ENCODE measurements at places on chromosomes 3 and 15. TPM values are rescaled to one million over a fixed set of nuclear protein-coding genes. Genes with fewer than 3 reads are reported as not detected.
A peak's percentile ranks its signal among the peaks of the same experiment; 100 is the strongest.

GRCh38 chr3:105553851-105554250 lies 187.1 kb downstream of the ALCAM start:
- no peaks in the 10 kb centered on the region for H3K4me1 ChIP-seq
- no peak for DNase-seq
- H3K27ac ChIP-seq, result no peak overlapping the region
- no peaks in the 10 kb centered on the region for H3K27me3 ChIP-seq
- H3K4me3 ChIP-seq, result no peak overlapping the region

DNA sequence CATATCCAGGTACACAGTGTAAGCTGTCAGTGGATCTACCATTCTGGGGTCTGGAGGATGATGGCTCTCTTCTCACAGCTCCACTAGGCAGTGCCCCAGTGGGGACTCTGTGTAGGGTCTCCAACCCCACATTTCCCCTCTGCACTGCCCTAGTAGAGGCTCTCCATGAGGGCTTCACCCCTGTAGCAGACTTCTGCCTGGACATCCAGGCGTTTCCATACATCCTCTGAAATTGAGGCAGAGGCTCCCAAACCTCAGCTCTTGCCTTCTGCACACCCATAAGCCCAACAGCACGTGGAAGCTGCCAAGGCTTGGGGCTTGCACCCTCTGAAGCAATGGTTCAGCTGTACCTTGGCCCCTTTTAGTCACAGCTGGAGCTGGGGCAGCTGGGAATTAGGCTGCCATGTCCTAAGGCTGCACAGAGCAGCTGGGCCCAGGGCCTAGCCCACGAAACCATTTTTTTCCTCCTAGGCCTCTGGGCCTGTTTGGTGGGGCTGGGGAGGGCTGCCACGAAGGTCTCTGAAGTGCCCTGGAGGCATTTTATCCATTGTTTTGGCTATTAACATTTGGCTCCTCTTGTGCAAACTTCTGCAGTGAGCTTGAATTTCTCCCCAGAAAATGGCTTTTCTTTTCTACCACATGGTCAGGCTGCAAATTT lies 65.5 kb upstream of the FILIP1L start:
- H3K4me3 ChIP-seq, result no peak overlapping the region
- no peaks in the 10 kb centered on the region for H3K36me3 ChIP-seq
- no peaks in the 10 kb centered on the region for H3K4me1 ChIP-seq
- DNase-seq, result no peak

Gene DUOX2
- under 0.01 TPM for total RNA-seq

Gene C3orf62
- 9.0 TPM for total RNA-seq

- no peaks in the 10 kb centered on the region for H3K4me1 ChIP-seq
- H3K27me3 ChIP-seq, result no peaks in the 10 kb centered on the region
- no peak overlapping the region for H3K4me3 ChIP-seq
- no peaks in the 10 kb centered on the region for H3K36me3 ChIP-seq
- DNase-seq, result no peak
Measured at GRCh38 chr3:123843668-123844067, 40.5 kb downstream of the MYLK start.

GRCh38 chr3:135740211-135740610 lies 225.3 kb upstream of the PPP2R3A start:
- H3K36me3 ChIP-seq, result no peaks in the 10 kb centered on the region
- no peaks in the 10 kb centered on the region for H3K27me3 ChIP-seq
- no peaks in the 10 kb centered on the region for H3K4me1 ChIP-seq
- no peak overlapping the region for H3K27ac ChIP-seq
- DNase-seq, result no peak

DNA sequence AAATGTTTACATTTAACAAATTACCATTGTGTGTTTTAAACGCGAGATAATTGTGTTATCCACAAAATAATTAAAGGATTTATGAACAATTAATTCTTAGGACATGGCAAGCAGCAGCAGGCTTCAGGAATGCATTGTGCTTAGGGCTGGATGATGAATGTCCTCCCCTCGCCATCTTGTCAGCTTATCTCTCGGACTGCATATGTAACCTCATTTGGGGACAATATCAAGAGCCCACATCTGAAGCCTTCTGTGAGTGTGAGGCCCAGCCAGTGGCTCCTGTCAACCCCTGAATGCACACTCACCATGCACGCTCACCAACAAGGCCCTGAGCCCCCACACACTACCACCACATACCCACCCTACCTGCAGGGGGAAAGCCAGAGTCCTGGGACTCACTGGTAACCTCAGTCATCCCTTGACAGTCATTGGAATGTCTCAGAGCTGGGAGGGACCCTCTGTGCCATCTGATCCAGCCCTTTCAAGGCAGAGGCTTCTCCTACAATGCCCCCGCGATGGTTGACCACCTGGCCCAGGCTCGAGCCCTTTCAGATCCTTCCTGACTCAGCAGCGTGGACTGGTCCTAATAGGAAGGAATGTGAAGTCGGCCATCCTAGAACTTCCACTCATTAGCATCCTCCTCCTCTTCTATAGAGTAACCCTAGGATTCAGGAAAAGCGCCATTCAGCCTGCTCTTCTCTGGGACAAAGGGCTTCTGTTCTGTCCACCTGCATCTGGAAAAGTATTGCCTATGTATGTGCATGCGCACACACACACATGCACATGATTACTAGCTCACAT lies 38.2 kb downstream of the MRPL46 start:
- no peaks in the 10 kb centered on the region for H3K4me1 ChIP-seq
- H3K27me3 ChIP-seq, result no peaks in the 10 kb centered on the region
- H3K4me3 ChIP-seq, result no peak overlapping the region
- no peak for DNase-seq
- H3K36me3 ChIP-seq, result no peaks in the 10 kb centered on the region
- H3K27ac ChIP-seq, result no peak overlapping the region

DNA sequence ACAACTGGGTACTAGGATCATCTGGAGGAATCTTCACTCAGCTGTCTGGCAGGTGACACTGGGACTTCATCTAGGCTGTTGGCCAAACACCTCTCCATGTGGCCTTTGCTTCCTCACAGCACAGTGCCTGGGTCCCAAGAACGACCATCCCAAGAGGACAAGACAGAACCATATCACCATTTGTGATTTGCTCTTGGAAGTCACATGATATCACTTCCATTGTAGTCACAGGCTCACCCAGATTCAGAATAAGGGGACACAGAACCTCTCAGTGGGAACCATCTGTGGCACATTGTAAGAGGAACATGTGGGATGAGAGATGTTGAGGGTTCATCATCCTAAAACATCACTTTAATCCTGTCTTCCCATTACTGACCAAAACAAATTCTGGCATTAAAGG lies 1.9 kb upstream of the PSMA4 start:
- H3K27ac ChIP-seq, result no peak overlapping the region
- H3K4me3 ChIP-seq, result no peak overlapping the region
- no peaks in the 10 kb centered on the region for H3K36me3 ChIP-seq
- no peaks in the 10 kb centered on the region for H3K4me1 ChIP-seq
- DNase-seq, result no peak

GRCh38 chr3:151236736-151237135 lies 33.7 kb upstream of the GPR171 start:
- H3K4me1 ChIP-seq, result no peaks in the 10 kb centered on the region
- no peaks in the 10 kb centered on the region for H3K27me3 ChIP-seq
- no peaks in the 10 kb centered on the region for H3K36me3 ChIP-seq
- peak overlapping the region; percentile 28 for H3K27ac ChIP-seq
- H3K4me3 ChIP-seq, result no peak overlapping the region

GRCh38 chr15:51155016-51155580 lies 60.4 kb upstream of the TNFAIP8L3 start:
- no peaks in the 10 kb centered on the region for H3K27me3 ChIP-seq
- no peak overlapping the region for H3K4me3 ChIP-seq
- DNase-seq, result no peak
- no peaks in the 10 kb centered on the region for H3K36me3 ChIP-seq
- no peaks in the 10 kb centered on the region for H3K4me1 ChIP-seq

DNA sequence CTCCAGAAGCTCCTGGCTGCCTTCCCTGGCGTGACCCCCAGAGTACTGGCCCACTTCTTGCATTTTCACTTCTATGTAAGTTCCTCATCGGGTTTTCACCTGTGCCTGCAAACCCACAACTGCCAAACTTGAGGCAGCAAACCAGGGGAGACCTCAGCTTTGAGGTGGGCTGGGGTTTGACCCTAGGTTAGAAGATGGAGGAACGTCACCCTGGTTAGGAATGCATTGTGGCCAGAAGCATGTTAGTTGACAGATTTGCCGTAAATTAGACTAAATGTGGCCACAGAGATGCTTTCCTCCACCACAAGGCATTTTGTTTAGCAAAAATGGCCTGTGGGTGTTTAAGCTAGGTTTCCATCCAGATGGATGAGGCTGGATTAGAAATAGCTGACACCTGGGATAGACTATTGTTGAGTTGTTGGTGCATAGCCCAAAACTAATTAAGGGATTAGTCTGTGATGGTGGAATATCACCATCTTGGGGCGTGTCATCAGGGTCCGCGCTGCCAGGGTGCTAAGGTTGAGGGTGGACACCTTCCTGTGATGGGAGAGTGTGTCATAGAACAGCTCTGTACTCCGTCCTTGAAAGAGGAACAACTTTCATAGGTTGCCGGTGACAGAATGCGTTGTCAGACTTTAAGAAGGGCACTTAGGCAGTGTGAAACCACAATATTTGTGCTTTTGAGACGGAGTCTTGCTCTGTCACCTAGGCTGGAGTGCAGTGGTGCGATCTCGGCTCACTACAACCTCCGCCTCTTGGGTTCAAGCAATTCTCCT lies 3.6 kb downstream of the NISCH start:
- H3K4me3 ChIP-seq, result no peak overlapping the region
- H3K27me3 ChIP-seq, result no peaks in the 10 kb centered on the region
- H3K4me1 ChIP-seq, result no peaks in the 10 kb centered on the region
- no peak for DNase-seq
- H3K36me3 ChIP-seq, result no peaks in the 10 kb centered on the region

DNA sequence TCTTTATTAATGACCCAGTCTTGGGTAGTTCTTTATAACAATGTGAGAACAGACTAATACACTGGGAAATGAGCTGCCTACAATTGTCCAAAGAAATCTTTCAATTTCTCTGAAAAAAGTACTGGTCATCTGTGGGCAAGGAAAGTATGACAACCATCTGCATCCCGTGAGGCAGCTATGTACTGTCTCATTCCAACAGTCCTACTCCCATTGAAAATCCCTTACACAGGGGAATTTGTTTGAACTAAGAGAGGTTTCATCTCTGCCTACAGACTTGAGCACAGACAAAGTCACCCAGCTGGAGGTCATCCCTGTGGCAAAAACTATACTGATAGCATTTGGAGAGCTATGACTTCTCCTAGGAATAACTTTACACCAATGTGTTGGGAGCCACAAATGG lies 27.1 kb downstream of the SHC4 start:
- no peak overlapping the region for H3K4me3 ChIP-seq
- H3K4me1 ChIP-seq, result no peaks in the 10 kb centered on the region
- no peak overlapping the region for H3K27ac ChIP-seq
- H3K27me3 ChIP-seq, result no peaks in the 10 kb centered on the region
- H3K36me3 ChIP-seq, result no peaks in the 10 kb centered on the region
- DNase-seq, result no peak

Gene CIDEC
- 0.26 TPM for total RNA-seq

Gene ISG20
- total RNA-seq, result 35.9 TPM

DNA sequence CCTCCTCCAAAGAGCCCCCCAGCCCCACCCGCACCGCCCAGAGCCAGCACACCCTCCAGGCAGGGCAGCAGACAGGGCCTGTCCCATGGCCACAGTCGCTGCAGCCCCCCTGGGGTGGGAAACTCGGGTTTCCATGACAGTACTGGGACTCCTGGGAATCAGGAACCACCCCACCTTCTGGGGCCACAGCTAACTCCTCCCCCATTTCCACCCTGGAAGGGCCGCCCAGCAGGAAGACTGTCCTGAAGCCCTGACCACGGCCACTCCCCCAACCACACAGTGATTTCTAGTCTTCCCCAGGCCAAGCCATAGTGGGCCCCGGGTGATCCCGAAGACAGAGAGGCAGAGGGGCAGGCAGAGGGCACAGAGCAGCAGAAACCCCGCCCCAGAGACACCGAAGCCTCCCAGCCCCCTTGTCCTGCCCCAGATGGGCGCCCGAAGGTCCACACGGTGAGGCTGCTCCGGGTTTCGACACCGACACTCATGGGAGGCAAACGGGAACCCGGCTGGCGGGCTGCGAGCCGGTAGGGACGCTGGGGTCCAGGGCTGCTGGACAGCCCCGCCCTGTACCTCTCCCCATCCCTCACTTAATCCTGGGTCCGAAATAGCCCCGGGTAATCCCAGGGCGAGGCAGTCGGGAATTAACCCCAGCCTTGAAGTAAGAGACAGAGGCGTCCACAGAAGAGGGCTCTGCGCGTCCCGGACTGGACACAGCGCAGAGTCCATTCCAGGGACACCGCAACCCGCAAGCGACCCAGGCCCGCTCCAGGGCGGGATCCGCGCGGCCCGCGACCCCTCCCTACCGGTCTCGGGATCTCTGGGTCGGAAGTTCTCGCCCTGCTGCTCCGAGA lies 138.4 kb downstream of the NUP210 start:
- H3K27me3 ChIP-seq, result peaks cover 12% of the 10 kb centered on the region
- H3K36me3 ChIP-seq, result no peaks in the 10 kb centered on the region
- no peak overlapping the region for H3K27ac ChIP-seq

- DNase-seq, result no peak
- no peak overlapping the region for H3K27ac ChIP-seq
- no peaks in the 10 kb centered on the region for H3K36me3 ChIP-seq
- H3K27me3 ChIP-seq, result no peaks in the 10 kb centered on the region
Measured at GRCh38 chr3:13120928-13121552, 47.8 kb upstream of the IQSEC1 start.

DNA sequence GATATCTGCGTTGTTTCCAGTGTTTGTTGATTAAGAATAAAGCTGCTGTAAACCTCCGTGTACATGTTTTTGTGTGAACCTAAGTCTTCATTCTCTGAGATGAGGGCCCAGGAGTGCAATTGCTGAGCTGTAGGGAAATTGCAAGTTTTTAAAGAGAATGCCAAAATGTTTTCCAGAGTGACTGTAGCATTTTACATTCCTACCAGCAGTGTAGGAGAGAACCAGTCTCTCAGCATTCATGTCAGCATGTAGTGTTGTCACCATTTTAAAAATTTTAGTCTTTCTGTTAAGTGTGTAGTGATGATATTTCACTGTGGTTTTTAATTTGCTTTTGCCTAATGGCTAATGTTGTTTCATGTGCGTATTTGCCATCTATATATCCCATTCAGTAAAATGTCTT lies 3.4 kb upstream of the MGLL start:
- no peaks in the 10 kb centered on the region for H3K36me3 ChIP-seq
- no peak overlapping the region for H3K4me3 ChIP-seq
- no peaks in the 10 kb centered on the region for H3K27me3 ChIP-seq
- no peaks in the 10 kb centered on the region for H3K4me1 ChIP-seq

DNA sequence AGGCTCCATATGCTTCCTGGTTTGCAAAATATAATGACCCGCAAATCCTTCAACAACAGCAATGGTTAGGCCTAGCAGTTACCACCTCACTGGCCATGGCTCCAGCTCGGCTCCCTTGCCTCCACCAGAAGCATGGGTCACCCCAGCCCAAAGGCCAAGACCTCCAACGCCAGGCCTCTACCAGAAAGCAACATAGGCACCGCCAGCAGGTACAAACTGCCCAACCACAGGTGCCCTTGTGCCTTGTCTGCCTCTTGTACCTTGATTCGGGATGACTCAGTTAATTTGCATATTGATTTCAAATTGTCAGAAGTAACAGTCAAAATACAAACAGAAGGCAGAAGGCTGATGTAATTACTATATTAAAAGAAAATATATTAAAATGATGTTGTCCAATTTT lies 124.7 kb downstream of the IL5RA start:
- no peaks in the 10 kb centered on the region for H3K36me3 ChIP-seq
- no peak overlapping the region for H3K4me3 ChIP-seq
- DNase-seq, result no peak

All from uterus (tissue), 4 donors.